Left lung (tissue), 14 donors: ENCODE measurements at places on chromosomes 1 and 21.

DNA sequence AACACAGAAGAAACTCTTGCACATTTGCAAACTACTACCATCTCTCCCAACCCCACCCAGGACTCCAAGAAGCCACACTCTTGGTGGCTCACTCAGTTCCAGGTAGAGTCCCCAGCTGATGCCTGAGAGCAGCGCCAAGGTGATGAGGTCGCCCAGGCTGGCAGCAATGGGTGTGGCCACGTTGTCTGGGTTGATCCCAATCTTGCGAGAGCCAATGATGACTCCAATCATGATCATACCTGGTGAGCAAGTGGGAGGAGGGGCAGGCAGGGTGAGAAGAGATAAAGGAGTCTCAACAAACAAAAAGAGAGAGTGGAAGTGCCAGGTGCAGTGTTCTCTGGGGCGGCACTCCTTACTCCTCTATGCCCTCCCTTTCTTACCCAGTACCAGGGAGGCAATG lies 14.4 kb downstream of the SLC41A1 start:
- no peak for DNase-seq

- DNase-seq, result no peak
These were observed at the start of gene SLC37A1 for GRCh38 chr21:42513151-42513984. Gene SLC37A1, plus strand, starts transcription at chr21:42513852. Its CDS starts 4,603 bp downstream, at chr21:42518455.

GRCh38 chr1:36772647-36773495 lies 261.4 kb downstream of the GRIK3 start:
- no peak for DNase-seq

DNA sequence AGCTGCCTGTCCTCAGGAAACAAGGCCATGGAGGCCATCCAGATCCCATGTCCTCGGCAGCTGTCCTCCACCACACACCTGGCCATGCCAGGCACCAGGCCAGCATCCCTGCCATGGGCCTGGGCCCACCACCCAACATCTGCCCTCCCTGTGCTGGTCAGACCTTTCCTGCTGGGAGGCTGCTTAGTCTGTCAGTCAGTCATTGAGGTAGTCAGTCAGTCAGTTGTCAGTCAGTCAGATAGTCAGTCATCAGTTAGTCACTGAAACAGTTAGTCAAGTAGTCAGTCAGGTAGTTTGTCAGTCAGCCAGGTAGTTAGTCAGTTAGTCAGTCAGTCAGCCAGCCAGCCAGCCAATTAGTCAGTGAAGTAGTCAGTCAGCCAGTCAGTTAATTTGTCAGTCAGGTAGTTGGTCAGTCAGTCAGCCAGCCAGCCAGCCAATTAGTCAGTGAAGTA lies 17.2 kb downstream of the KRTAP10-1 start:
- no peak for DNase-seq

DNA sequence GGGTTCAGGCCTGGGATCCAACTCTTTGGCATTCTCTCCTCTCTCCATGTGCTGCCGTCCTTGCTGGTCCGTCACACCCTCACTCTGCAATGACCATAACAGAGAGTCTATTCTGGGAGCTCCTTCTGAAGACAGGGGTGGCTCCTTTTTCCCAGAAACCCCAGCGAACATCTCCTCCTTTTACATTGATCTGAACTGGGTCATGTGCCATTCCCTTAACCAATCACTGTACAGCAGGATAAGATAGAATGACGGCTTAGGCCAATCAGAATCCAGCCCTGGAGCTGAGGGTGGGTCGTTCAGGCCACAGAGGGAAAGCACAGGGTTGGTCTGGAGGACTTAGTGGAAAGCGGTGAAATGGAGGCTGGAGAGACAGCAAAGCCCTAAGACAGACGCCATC lies 740.1 kb downstream of the MATN1 start:
- no peak for DNase-seq

DNA sequence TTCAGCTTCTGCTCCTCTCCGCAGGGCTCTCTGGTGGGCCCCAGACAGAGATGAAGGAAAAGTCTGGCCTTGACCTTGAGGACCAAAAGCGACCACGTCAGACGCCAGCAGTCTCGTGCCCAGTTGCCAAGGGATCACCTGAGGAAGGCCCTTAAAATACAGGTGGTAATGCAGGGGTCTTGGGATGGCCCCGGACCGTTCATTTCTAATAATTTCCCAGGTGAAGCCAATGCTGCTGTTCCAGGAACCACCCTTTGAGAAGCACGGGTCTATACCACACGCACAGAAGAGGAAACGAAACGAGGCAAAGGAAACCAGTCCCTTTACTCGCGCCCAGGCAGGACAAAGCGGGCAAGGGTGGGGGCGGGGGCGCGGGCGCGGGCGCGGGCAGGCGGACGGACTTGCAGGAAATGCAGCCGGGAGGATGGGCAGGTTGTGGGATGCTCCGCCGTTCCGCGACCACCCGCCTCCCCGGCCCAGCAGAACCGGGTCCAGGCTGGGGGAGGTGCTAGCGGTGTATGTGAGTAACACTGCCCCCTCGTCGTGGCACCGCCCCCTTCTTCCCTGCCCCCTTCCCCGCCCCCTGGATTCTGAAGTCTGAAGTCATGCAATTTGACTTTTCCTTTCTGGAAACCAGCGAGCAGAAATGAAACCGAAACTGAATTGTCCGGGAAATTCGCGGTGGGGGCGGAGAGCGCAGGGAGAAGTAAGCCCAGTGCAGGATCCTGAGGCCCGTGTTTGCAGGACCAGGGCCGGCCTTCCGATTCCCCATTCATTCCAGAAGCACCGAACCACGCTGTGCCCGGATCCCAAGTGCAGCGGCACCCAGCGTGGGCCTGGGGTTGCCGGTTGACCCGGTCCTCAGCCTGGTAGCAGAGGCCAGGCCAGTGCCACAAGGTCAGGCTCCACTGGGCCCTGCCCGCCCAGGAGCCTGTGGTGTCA lies 5.8 kb upstream of the MX1 start:
- peak; percentile 92 for DNase-seq

GRCh38 chr1:151668090-151668489 lies 48.5 kb downstream of the CELF3 start:
- DNase-seq, result no peak
